Anterior cingulate cortex (tissue), 58 donors: ENCODE measurements at places on chromosomes 5 and 9.

- no peak for DNase-seq
These were observed 61.9 kb upstream of the ORM1 start for GRCh38 chr9:114261026-114261425.

GRCh38 chr5:111757355-111758283 lies 625 bp upstream of the NREP start:
- DNase-seq: peak; percentile 86

DNA sequence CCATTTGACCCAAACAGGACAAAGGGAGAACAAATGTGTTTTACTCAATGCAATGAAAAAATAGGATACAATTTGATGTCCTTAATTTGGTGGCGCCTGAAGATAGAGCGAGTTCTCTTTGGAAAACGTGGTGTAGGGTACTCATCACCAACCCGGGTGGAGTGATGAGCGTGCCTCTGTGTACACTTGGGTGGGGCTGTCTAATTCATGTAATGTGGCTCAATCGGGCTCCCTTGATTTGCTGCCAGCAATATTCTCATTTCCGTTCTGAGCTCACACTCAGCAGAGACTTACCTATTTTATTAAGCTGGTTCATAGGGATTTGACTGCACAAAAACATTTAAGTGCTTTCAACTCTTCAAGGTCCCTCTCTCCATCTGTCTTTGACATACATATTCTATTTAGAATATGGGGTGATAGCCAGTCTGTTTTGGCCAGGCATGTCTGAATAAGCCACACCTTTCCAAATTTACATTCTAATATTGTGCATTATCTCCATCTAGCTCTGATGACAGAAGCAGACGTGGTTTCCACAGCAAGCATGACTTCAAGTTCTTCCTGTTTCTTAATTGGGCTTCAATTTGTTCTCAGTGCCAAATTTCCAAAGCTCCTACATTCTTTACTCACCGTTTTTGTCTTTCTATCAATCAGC lies 162.5 kb downstream of the IRX2 start:
- no peak for DNase-seq

- DNase-seq: no peak
These were observed 27.7 kb downstream of the LHX6 start for GRCh38 chr9:122200960-122201595.

- DNase-seq: no peak
These were observed 156.5 kb downstream of the GAS1 start for GRCh38 chr9:86790805-86791204.

- no peak for DNase-seq
These were observed 223.3 kb downstream of the DIRAS2 start for GRCh38 chr9:90419221-90419851.

- no peak for DNase-seq
These were observed 15.0 kb downstream of the LPCAT1 start for GRCh38 chr5:1508659-1509290.

GRCh38 chr9:114894609-114895433 lies 35.6 kb downstream of the TNFSF8 start:
- no peak for DNase-seq

GRCh38 chr5:125576822-125577221 lies 830.4 kb upstream of the ZNF608 start:
- DNase-seq: no peak

- no peak for DNase-seq
These were observed 197.7 kb downstream of the TENT4A start for GRCh38 chr5:6910950-6911349.

DNA sequence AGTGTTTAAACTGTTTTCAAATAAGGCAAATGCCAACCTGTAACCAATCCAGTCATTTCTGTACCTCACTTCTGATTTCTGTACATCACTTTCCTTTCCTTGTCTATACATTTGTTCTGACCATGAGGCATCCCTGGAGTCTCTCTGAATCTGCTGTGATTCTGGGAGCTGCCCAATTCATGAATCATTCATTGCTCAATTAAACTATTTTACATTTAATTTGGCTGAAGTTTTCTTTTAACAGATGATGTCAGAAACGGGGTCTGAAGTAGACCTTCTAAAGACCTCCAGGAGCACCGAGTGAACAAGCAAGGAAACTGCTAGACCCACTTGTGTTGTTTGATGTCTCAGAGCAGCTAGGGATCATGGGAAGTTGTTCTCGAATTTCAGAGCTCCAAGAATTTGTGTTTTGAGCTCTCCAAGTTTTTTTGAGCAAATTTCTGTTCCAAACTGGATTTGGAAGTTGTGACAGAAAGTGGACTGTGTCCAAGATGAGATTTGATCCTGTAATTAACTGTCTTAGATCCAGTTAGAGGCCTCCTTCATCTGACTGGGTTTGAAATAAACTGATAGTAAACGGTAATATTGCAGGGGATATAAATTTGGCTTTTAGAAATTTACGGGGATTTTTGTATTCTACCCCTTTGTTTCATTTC lies 490.8 kb upstream of the ST8SIA4 start:
- DNase-seq: no peak

- DNase-seq: no peak
These were observed 9.8 kb downstream of the SH2D3C start for GRCh38 chr9:127768698-127769097.

DNA sequence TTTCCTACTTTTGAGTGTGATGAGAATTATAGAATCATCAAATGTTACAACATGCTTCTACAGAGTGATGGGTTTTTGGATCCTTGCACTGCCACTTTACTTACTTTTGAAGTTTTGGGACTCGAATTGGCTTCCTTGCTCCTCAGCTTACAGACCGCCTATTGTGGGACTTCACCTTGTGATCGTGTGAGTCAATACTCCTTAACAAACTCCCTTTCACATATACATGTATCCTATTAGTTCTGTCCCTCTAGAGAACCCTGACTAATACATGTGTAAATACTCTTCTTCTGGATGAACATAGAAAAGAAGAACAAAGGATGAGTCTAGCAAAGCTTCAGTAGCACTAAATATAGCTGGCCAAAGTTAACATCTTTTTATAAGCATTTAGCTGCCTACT lies 98.7 kb upstream of the PDE4D start:
- no peak for DNase-seq

DNA sequence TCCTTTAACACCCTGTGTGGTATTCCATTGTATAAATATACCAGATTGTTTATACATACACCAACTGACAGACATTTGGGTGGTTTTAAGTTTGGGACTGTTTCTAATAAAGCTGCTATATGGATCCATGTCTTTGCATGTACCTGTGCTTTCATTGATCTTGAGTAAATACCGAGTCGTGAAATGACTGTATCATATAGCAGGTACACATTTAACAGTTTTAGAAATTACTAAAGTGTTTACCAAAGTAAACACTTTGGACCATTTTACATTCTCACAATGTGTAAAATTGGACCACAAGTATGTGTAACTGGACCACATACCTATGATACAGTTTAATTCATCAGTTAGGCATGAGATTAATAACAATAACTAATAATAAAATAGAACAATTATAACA lies 175.2 kb downstream of the FBXL17 start:
- no peak for DNase-seq

DNA sequence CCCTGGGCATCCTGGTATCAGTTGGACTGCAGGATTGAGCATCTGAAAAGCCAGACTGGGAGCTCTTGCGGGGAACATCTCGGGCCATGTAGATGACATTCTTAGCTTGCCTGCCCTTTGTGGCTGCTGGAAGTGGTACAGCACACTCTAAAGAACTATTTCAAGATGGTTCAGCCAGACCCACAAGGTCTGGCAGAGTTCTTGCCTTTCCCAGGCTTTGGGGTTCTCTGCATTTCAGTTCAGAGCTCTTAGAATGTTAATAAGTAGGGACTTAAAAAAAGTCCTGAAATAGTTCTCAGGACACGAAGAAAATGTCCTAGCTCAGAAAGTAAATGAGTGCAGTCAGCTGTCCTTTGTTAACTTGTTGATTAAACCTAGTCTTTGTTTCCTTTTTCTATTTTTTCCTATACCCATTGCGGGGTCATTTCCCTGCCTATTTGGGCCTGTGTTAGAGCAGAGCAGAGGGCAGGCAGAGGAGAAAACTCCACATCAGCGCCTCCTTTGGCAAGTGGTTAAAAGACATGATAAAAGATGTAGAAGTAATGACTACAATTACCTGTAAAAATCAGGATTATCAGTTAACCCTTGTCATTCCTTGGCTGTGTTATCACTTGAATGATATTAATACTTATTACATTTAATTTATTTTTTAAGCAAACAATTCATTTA lies 291.5 kb downstream of the ZSWIM6 start:
- DNase-seq: no peak

GRCh38 chr5:58530942-58531490 lies 39.8 kb downstream of the GAPT start:
- no peak for DNase-seq

GRCh38 chr5:90173299-90174030 lies 236.1 kb downstream of the CETN3 start:
- no peak for DNase-seq

GRCh38 chr5:154962494-154962893 lies 21.6 kb downstream of the MRPL22 start:
- DNase-seq: no peak

GRCh38 chr9:6183227-6183551 lies 32.4 kb upstream of the IL33 start:
- DNase-seq: no peak

DNA sequence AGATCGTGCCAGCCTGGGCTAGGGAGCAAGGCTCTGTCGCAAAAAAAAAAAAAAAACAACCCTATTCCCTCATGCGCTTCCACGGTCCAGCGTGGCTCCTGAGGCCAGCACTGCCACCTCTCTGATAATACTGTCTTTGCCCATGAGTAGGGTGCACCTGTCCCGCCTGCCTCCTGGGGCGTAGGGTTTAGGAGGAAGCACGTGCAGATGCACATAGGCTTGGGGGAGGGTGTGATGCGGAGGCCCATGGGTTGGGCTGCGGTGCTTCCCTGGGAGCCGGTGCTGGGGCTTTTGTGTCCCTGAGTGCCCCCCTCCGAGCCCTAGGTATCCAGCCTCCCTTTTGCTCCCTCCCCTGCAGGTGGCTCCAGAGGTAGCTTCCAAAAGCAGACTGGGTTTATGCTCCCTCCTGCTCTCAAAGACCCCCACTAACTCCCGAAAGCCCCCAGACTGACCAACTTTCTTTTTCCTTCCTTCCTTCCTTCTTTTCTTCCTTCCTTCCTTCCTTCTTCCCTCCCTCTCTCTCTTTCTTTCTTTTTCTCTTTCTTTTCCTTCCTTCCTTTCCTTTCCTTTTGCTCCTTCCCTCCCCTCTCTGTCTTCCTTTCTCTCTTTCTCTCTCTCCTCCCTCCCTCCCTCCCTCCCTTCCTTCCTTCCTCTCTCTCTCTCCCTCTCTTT lies 12.8 kb downstream of the FGFR4 start:
- no peak for DNase-seq

DNA sequence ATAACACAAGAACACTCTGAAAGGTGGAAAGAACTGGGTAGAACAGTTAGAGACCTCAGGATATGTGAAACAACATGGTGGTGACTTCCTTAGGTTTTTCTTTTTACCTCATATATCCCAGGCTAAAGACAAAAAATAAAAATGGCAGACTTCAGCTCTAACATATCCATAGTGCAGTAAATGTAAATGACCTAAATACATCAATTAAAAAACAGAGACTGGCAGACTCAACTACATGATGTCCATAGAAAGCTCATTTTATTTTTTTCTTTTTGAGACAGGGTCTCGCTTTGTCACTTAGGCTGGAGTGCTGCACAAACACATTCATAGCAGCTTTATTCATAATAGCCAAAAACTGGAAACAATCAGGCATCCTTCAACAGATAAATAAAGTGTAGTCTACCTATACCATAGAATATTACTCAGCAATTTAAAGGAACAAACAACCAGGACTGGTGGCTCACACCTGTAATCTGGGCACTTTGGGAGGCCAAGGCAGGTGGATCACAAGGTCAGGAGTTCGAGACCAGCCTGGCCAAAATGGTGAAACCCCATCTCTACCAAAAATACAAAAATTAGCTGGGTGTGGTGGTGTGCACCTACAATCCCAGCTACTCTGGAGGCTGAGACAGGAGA lies 4.8 kb downstream of the C5orf15 start:
- DNase-seq: no peak

GRCh38 chr9:99807276-99807852 lies 14.3 kb upstream of the NR4A3 start:
- no peak for DNase-seq

DNA sequence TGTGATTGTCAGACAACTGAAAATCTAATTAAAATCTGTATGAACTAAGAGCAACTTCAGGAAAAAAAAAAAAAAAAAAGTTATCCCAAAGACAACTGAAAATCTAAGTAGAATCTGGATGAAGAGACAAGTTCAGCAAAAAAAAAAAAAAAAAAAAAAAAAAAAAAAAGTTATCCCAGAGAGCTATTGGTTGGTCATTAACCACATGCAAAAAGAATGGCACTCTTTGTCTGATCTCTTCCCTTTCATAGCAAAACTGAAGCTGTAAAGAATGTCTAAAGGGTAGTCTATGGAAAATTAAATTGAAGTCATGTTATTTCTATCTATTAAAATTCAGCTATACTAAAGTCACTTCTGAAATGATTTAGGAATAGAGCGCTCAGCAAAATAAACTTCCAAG lies 32.9 kb downstream of the STRBP start:
- no peak for DNase-seq

DNA sequence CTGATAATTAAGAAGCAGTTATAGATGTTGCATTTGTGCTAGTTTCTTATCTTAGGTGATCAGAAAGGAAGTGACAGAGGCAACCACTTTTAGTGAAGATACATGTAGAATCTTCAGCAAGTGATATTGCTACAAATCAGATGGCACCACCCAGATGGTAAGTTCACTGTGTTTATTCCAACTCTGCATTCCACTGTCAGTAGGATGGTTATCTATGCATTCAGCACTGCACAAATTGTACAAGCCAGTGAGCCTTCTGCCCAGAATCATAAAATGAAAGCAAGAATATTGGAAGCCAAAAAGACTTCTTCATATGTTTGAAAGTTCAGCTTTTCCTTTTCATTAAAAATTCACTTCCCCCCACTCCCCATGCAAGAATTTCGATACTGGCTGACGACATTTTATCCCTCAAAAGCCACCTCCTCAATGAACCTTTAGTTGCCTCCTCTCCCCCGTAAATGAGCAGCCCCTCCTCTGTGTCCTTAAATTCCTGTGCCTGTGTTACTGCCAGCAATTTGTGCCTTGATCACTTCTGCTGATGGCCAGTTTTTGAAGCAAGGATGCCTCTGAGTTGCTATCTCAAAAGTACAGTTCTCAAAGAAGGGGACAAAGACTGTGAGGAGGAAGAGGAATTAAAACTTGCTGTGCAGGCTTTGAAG lies 91.6 kb downstream of the ZSWIM6 start:
- DNase-seq: no peak

DNA sequence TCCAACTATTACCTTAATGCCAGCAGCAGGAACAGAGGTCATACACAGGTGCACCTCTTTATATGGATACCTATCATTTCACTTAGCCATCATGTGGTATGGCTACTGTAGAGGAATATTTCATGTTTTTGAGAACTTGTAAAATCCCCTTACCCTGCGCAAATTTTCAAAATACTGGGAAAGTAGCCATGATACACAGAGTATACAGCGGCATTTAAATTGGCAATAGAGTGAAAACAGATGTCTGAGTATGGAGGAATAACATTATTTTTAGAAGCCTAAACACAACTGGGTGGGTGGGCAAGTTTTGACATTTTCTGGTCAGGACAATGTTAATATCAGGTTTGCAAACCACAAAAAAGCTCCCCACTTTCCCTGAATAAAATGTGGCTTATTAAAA lies 109.5 kb downstream of the SMIM23 start:
- no peak for DNase-seq
